ENCODE measurements at places on chromosomes 4 and X.
A peak's percentile ranks its signal among the peaks of the same experiment; 100 is the strongest.

- no peak for DNase-seq
These were observed 49.7 kb downstream of the RBM47 start for GRCh38 chr4:40579983-40580382.

GRCh38 chr4:40606239-40606767 is 23.4 kb downstream of the RBM47 start:
- DNase-seq = no peak

DNA sequence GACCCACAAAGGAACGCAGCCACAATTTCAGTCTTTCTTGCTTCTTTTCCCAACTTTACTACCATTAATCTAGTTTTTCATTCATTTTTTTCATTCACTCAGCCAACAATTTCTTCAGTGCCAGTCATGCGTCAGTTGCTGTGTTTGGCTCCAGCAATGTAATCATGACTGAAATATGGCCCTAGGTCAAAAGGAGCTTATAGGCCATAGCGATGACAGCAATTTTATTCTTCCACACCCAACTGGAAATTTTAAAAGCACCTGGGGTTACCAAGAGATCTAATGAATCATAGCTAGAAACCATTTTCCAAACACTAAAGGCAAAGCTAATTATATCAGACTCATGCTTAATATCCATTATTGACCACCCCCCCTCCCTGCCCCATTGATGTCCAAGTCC is 29.8 kb upstream of the C1QTNF7 start:
- no peak for DNase-seq

GRCh38 chrX:16797841-16798240 is 11.6 kb downstream of the TXLNG start:
- DNase-seq = no peak

DNA sequence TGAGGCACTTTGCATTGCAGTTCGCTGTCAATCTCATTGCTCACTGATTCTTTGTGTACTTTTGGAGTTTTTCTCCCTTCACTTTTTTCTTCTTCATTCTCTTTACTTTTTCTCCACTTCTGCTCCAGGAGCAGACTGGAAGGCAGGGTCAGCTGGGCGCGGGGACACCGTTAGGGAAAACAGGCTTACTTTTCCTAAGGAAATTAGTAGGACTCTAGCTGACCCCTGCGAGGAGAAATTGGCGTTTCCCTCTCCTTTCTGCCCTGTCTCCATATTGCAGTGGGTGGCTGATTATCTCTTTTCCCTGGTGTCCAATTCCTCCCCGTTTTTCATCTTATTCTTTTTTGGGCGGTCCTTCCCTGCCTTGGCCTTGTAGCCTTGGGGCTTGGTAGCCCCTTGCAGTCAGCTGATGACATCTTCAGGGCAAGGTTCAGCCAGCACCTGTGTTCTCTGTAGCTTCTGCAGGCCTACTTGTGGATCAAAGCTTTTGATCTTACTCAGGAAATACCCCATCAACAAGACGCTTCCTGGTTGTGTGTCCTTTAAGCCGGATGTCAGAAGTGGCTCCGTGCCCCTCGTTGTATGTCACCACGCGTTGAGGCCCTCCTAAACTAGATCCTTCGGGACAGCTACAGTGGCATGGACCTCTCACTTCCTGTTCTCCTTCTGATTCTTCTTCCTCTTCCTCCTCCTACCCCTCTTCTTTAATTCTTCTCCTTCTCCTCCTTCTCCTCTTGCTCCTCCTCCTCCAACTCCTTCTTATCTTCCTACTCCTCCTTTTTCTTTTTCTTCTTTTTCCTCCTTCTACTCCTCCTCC is 36.1 kb downstream of the NBDY start:
- DNase-seq = peak; percentile 43

GRCh38 chr4:150960818-150961217 is 54.3 kb downstream of the LRBA start:
- DNase-seq = peak; percentile 40

DNA sequence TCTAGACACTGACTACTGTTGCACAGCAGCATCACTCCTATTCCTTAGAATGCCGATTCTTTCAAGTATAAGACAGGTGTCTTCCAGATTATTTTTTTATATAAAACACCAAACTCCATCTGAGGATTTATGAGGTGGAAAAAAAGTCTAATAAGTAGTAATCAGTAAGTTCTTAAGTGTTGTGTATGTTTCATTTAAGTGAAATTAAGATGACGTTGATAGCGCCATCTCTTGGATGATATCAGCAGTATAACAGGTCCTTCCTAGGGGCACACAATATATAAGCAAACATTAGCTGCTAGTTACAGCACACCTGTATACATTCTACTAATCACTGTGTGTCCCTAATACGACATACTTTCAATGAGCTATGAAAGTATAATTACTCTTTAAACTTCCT is 99.6 kb upstream of the STS start:
- no peak for DNase-seq

DNA sequence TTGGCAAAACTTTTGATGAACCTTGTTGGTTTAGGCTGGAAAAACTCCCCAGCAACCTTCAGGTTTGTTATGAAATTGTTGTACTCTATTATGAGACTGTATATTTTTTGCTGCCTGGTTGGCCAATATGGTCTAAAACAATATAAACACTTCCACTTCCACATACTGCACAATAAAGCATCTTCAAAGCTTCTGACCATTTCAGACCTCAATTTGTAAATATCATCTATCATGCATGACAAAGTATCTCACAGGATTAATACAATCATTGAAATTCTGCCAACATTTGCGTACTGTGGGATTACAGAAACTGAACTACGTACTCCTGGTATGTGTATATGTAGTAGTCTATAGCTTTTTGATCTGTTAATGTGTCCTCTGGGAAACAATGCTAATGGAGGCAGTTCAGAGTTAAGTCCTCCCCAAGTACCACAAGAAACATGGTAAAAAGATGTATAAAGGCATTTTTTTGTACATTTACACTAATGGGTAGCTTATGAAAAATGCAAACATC is 40.4 kb downstream of the GPC4 start:
- no peak for DNase-seq

DNA sequence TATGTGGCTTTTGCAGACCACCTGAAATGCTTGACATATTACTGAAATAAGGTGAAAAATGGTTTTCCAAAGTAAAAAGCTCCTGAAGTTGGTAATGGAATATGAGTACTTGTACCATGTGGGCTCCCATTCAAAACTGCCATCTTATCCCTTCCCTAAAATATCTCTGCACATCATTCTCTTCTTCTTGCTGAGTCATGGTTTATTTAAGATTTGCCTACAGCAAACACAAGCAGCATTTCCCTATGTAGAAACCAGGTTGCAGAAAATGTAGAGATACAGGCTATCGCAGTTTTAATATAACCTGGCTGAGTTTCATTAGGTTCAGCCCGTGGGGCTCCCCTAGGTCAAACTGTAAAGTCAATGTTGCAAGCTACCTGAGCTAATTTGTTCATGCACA is 270.1 kb downstream of the NLGN4X start:
- no peak for DNase-seq

DNA sequence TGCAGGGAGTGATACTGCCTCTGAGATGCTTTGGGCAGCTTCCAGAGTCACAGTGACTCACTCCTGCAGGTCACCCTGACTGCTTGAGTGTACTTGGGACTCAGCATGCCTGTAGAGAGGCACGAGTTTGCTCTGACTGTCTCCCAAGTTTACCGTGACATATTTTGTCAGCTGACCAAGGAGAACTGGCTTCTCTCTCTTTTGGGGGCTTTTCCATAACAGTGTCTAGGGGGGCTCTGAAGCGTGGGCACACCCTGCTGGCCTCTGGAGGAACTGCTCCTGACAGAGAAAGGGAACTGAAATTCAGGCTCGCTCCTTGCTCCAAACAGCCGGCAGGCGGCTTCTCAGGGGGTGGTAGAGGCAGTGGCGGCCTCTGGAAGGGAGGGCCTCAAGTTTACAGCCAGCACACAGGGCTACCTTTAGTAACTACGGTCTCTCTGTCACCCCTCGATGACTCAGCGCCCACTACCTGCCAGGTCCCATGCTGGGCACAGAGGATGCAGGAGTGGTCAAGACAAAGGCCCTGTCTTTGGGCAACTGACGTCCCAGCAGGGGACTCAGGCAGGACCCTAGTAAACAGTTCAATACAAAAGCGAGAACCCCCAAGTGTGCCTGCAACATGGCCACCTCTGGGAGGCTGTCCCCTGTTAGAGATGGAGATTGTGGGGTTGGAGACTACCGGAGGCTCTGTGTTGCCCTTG is 17.8 kb downstream of the ZNF185 start:
- peak; percentile 31 for DNase-seq

- no peak for DNase-seq
These were observed 35.1 kb upstream of the TACR3 start for GRCh38 chr4:103754844-103755243.

DNA sequence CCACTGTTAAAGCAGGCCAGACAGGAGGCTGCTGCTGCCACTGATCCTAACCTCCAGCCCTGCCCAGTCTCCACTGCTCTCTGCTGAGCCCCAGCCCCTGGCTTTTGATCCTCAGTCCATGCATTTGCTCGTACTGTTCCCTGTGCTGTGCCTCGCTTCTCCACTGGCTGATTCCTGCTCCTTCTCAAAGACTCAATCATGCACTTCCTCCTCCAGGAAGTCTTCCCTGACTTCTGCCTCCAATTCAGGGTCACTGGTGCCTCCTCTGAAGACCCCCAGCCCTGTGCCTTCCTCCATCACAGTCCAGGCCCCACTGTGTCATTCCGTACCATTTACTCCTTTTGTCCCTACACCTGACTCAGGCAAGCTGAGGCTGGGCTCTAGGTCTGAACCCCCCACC is 230.6 kb upstream of the PSAPL1 start:
- no peak for DNase-seq
